ENCODE measurements at places on chromosomes 5 and 9.

DNA sequence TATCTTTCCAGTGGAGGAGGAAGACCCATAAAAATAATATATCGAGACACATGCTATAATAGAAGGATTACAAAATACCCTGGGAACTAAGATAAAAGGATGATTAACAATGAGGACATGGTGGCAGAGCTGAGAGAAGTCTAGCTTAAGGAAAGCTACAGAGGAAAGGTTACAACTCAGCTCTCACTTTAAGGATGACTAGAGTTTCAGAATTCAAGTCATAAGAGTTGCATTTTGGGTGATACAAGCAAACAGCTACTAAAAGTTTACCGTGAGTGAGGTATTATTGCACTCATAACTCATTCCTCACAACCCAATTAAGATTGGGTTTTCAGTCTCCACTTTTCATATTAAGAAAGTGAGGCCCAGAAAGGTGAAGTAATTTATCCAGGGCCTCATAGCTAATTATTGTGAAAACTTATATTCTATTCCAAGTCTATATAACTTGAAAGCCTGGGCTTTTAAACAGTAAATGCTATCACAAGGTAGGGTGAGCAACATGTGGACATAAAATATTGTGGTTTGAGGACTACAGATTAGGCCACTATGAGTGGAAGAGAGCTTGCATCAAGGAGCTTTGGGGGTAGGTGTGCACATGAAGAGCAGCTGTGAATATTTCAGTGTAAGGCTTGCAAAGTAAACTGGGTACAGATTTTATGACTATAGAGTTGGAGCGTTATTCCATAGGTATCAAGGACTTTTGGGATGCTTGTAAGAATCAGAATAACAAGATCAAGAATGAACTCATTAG, 28.0 kb downstream of the JAKMIP2 start:
- no peak for DNase-seq

- peak; percentile 88 for DNase-seq
Measured at GRCh38 chr9:110579034-110579861, at the start of gene SVEP1. Gene SVEP1 (minus strand): TSS chr9:110579741. CDS start chr9:110579543, 198 bp downstream.

DNA sequence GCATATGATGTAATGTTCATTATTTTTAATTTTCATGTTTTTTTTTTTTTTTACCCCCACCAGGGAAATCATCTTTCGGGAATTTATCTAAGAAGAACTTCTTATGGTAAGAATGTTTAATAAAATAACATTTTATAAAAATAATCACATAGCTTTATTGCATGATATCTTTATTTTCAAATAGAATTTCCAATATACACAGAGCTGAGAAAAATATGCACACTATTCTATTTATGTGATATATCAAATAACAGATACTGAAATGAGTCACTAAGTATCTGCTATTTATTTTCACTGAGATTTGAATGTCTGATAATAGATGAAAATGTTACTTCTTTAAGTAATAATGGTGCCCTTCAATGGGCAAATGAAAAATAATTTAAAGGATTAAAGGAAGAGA, 1217.3 kb downstream of the MAT2B start:
- no peak for DNase-seq

DNA sequence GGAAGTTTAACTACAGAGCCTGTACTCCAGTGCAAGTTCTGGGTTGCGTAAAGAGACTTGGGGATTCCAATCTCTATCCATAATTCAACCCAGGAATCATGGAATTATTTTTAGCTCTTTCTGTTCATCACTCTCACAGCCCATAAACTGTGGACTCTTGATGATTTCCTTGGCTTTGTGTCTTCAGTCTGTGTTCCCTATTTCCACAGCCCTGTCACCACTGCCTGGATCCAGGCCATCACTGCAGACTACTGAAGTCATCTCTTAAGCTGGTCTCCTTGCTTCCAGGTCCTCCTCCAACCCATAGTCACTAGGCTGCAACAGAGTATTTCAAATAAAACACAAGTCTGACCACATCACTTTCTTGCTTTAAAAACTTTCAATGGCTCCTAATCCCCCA, 211.7 kb downstream of the PLK2 start:
- peak; percentile 43 for DNase-seq

DNA sequence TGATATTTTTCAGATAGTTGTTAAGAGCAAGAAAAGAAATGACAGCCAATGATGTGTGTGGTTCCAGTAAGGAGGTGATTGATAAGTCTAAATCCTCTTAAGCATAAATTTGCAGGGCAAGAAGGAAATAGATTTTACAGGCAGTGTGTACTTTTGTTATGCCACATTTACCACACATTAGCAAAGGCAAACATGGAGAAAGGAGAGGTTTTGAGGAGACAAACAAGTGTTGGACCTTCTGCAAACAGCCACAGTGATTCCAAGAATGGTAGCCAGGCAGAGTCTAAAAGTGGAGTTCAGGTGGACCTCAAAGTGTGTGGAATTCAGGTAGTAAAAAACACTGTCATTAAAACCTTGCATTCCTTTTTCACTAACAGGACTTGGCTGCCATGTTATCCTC, 295.9 kb upstream of the ITGA1 start:
- DNase-seq = no peak

- DNase-seq = no peak
Measured at GRCh38 chr9:20054734-20055133, 265.9 kb upstream of the SLC24A2 start.

Measured in aorta (tissue), 5 donors.